Activated naive CD4-positive, alpha-beta T cell treated with anti-CD3 and anti-CD28 coated beads, Interleukin-2, amount 50 U/mL, for 16 hours (primary cell): ENCODE measurements at places on chromosomes 11 and 22.

- DNase-seq, result no peak
Observed at GRCh38 chr11:70066628-70067027, 11.5 kb upstream of the ANO1 start.

- DNase-seq, result no peak
Observed at GRCh38 chr11:12674936-12675696, 895 bp downstream of the TEAD1 start.

DNA sequence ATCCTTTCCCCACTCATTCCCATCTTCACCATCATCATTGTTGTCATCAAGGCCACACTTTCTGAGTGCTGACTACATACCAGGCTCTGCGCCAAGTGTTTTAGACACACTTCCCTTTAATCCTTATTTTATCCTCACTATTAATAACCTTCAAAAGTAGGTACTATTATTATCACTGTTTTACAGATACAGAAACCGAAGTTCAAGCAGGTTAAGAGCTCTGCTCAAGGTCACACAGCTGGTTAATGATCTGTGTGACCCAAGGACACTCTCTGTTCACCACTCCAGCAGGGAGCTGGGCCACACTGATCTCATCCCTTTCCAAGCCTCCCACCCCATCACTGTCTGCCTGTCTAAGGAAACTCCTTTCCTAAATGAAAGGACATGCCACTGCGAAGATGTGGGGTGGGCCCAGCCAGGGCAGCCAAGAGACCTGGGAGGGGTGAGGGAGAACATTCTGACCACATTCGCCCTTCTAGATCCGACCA is 17.2 kb upstream of the TSKU start:
- no peak for DNase-seq

- no peak for DNase-seq
Observed at GRCh38 chr11:133078012-133078411, 454.3 kb downstream of the OPCML start.

GRCh38 chr11:126034039-126034932 is 28.4 kb downstream of the CDON start:
- no peak for DNase-seq

GRCh38 chr11:124841840-124842239 is 23.4 kb upstream of the ROBO3 start:
- DNase-seq, result no peak

DNA sequence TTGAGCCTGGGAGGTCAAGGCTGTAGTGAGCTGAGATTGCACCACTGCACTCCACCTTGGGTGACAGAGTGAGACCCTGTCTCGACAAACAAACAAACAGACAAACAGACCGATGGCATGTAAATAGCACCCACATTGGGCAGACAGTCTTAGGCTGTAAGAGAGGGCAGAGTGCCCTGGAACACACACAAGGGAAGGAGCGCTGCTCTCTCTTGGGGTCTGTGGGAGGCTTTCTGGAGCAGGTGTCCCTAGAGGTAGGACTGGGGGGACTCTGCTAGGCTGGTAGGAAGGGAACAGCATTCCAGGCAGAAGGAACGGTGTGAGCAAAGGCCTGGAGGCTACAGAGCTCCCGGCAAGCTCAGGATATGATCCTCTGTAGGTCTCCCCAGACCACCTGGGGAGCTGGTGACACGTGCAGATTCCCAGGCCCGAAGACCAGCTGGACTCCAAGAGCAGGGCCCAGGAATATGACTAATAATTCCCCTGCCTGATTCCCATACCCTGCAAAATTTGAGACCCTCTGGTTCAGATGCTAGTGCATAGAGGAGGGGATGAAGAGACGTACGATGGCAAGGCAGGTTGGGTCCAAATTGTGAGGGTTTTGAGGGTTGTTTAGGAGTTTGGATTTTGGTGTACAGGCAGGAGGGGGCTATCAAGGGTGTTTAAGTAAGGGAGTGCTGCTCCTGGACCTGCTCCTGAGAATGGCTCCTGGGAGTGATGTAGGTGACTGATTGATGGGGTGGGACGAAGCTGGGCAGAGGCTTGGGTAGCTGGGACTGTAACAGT is 11.6 kb downstream of the SMIM38 start:
- no peak for DNase-seq

DNA sequence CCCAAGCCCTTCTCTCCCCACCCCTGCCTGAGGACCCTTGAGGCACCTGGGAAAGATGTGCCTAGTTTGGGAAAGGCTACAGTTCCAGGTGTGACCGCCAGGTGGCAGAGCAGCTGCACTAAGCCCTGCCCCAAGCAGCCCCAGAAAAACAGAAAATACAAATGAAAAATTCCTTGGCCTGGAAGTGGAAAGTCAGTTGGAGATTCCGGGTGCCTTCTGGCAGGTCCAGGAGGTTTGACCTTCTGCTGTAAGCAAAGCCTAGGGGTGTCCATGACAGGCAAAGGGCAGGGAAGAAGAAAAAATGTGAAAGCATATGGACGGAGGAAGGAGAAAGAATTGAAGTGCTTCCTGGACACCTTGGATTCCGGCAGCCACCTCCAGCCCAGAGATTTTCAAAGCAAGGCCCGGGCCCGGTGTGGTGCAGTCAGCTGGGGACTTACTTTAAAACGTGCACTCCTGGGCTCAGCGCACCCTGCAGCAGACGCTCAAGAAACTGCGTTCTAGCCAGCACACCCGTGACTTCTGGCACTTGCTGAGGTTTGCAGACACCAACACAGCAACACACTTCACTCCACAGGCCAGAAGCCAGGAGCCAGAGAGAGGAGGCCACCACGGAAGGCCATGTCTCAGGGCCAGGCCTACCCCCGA is 37.3 kb upstream of the SLC22A12 start:
- peak; percentile 49 for DNase-seq

DNA sequence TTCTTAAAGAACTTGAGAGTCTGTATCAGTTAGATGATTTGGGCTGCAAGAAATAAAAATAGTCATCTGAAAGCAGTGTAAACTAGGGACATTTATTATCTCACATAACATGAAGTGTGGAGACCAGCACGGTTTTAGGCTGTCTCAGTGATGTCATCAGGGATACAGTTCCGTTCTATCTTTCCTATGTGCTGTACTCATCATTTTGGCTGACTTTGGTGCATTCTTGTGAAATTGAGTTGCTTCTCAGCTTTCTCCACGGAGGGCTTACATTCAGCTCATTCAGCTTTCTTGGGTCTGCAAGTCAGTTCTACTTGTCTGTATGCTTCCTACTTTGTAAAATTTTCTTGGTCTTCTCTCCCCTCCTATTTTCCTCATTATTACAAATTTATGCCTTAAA is 51.8 kb upstream of the LIN7C start:
- no peak for DNase-seq

DNA sequence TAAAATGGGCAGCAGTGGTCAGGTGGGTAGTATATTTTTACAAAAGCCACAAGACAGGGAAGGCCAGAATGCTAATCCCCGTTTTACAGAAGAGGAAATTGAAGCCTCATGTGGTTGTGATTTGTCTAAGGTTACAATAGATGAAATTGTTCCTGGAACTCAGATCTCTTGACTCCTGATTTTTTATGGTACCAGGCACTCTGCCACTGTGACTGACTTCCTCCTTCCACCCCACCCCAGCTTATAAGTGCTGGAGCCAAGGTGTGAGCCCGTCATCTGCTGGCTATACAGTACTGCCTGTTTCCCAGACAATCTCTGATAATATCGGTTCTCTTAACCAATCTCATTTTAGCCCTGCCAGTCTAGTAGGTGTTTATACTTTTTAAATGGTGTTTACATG is 1.9 kb downstream of the SLC5A1 start:
- DNase-seq, result no peak

- no peak for DNase-seq
Observed at GRCh38 chr11:132035766-132036165, 665.4 kb downstream of the NTM start.

DNA sequence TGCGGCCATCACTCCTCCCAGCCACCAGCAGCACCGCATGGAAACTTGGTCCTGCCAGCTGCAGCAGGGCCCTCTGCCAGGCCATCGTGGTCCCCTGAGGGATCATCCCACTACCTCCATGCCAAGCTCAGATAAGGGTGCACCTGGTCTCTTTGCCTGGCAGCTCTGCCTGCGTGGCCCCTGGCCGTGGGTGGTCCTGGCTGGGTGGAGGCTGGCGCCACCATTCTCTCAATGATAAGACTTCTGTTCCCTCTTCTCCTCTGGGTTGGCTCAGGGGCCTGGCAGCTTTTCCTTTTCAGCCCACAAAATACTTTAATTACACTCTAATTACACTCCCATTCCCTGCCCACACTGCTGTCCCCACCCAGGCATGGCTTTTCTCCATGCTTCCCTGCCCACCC is 26.8 kb upstream of the TSKU start:
- DNase-seq, result no peak

- no peak for DNase-seq
Observed at GRCh38 chr11:122756417-122756816, 81.9 kb upstream of the CRTAM start.

DNA sequence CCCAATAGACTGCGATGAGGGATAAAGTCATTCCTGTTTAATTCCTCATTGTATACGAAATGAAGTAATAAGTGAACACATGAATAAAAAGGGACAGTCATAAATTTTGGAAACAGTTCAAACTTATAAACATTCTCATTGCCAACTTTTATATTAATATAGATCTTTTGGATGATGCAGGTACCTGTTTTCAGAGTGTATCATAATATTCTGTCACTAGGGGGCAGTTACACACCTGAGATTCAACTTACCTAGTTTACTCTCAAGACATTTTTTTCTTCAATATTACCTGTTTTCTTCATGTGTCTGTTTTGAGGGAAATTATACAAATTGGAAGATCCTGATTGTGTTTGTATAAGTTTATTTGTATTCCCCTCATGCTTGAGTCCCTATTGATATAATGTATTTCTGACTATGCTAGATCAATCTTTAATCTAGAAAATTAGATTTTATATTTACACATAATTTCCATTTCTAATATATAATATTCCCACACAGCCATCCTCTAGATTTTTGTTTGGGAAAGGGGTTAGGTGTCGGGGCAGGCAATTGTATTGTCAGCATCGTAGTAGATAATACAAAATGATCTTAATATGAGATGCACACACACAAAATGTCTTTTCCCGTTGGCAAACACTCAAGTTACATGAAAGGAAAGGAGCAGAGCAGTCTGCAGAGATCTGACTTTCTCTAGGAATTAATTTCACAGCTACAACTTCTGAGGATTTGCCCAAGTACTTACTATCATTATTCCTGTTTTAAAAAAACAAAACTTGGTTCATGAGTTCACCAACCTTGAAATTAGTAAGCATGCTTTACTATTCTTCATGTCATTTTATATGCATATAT is 18.4 kb downstream of the FDX1 start:
- no peak for DNase-seq

- no peak for DNase-seq
Observed at GRCh38 chr11:109236696-109237095, 185.3 kb upstream of the C11orf87 start.

DNA sequence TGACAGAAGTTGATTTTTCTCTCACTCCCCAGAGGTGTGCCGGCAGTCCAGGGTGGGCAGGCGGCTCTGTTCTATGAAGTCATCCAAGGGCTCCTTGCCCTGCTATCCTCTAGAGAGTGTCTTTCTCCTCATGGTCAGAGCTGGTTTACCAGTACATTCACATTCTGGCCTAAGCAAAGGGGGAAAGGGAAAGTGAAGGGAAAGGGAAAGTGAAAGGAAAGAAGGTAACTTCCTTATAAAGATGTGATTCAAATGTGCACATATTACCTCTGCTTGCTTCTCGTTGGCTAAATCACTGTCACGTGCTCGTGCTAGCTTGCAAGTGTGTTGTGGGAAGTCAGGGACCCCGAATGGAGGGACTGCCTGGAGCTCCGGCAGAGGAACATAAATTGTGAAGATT is 2.9 kb upstream of the HTATIP2 start:
- DNase-seq, result peak; percentile 44

GRCh38 chr11:61716478-61717285 is 35.8 kb upstream of the MYRF start:
- no peak for DNase-seq

DNA sequence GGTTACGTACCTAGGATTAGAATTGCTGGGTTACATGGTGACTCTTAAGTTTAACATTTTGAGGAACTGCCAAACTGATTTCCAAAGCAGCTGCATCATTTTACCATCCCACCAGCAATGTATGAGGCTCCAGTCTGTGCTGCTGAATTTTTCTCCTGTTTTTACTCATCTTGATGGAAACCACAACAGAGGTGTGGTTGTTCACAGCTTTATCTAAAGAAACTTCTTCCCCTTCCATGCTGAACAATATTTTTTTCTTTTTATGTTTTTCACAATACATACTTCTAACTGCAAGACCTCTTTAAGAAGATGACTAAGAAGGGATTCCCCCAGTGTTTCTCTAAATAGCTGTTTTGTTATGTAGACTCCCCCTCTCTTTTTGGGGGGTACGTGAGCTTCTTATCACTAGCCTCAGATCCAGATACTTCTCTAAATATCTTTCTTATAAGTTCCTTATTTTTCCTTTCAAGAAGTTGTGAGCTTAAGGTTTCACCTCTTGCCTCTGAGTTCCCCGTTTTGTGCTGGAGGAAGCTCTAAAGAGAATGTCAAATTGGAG is 24.0 kb downstream of the TCP11L1 start:
- no peak for DNase-seq
